H1 (cell line): ENCODE measurements at places on chromosomes 12 and 14. TPM values are rescaled to one million over a fixed set of nuclear protein-coding genes. Genes with fewer than 3 reads are reported as not detected.

DNA sequence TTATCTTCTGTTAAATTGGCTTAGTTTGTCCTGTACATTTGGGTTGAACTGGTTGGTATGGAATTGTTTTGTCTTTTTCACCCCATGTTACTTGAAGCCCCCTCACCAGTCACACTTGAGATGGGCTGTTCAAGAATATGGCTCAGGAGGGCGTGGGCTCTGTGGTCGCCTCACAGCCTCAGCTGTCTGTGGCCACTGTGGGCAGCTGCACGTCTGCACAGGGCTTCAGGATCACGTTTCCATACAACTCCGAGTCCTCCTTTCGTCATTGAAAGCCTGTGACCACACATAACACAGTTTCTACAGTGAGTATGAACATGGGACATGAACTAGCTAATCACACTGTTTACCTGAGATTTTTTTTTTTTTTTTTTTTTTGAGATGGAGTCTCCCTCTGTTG, 81.3 kb downstream of the MOK start:
- no peak overlapping the region for H3K27ac ChIP-seq
- H3K4me3 ChIP-seq = no peak overlapping the region
- H3K27me3 ChIP-seq = no peaks in the 10 kb centered on the region
- no peak for DNase-seq
- no peaks in the 10 kb centered on the region for H3K36me3 ChIP-seq

GRCh38 chr12:76548222-76548837, 11.2 kb downstream of the OSBPL8 start:
- H3K4me1 ChIP-seq = peaks cover 16% of the 10 kb centered on the region
- no peak overlapping the region for H3K4me3 ChIP-seq
- no peaks in the 10 kb centered on the region for H3K27me3 ChIP-seq
- DNase-seq = no peak
- no peaks in the 10 kb centered on the region for H3K36me3 ChIP-seq

GRCh38 chr14:66572826-66573225, 64.9 kb downstream of the GPHN start:
- DNase-seq = no peak
- peaks cover 2% of the 10 kb centered on the region; the same call in 1 of the 2 replicates for H3K36me3 ChIP-seq
- no peak overlapping the region for H3K27ac ChIP-seq
- no peak overlapping the region for H3K4me3 ChIP-seq
- H3K4me1 ChIP-seq = no peaks in the 10 kb centered on the region
- no peaks in the 10 kb centered on the region for H3K27me3 ChIP-seq

DNA sequence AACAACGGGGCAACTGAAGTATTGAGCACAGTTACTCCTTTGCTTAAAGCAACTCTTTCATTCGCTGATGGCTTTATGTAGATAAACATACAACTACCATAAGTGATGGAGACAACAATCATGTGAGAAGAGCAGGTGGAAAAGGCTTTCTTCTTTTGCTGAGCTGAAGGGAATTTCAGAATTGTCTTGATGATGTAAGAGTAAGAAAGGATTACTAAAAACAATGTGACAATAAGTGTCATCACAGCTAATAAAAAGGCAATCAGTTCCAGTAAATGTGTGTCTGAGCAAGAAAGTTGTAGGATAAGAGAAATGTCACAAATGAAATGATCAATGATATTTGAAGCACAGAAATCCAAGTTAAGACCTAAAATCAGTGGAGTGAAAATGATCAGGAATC, 647 bp downstream of the OR6C70 start:
- H3K36me3 ChIP-seq = no peaks in the 10 kb centered on the region
- no peak overlapping the region for H3K27ac ChIP-seq
- H3K4me1 ChIP-seq = no peaks in the 10 kb centered on the region
- DNase-seq = no peak
- H3K27me3 ChIP-seq = no peaks in the 10 kb centered on the region

GRCh38 chr12:98503592-98504367, 11.6 kb upstream of the TMPO start:
- no peaks in the 10 kb centered on the region for H3K4me1 ChIP-seq
- no peaks in the 10 kb centered on the region for H3K27me3 ChIP-seq
- peak overlapping the region; percentile 79 for H3K4me3 ChIP-seq
- DNase-seq = peak; percentile 98
- H3K36me3 ChIP-seq = no peaks in the 10 kb centered on the region
- peak overlapping the region; percentile 89 for H3K27ac ChIP-seq

Gene ENDOU
- total RNA-seq = not detected in 2 replicates

Gene LIN52
- 11.3 and 11.6 TPM in 2 replicates for total RNA-seq

- H3K27me3 ChIP-seq = no peaks in the 10 kb centered on the region
- H3K4me3 ChIP-seq = no peak overlapping the region
- no peak overlapping the region for H3K27ac ChIP-seq
- DNase-seq = no peak
- H3K36me3 ChIP-seq = no peaks in the 10 kb centered on the region; the same call in 1 of the 2 replicates
Observed at GRCh38 chr12:11765817-11766794, 116.6 kb downstream of the ETV6 start.

Gene SRGAP1
- 5.5 and 7.3 TPM in 2 replicates for total RNA-seq
